ENCODE measurements at places on chromosomes 2 and 18.

GRCh38 chr2:201406077-201406662 is 45.1 kb downstream of the TRAK2 start:
- no peak for DNase-seq

GRCh38 chr18:12038082-12038638 is 55.5 kb upstream of the ANKRD62 start:
- no peak for DNase-seq

DNA sequence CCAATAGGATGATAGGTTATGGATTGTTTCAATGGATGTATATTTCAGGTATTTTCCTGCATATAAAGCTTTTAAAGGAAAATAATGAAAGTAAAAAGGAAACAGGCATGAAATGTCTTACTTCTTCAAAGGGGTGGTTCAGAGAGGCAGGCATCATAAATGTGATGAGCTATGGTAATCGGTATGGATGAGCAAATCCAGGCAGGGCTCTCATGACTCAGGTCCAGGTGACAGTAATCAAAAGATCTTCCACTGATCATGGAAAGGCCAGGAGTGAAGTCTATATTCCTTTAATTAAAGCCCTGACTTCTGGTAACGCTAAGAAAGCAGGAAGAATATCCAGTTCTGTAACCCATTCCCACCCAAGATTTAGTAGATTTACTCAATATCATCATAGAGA is 48.7 kb upstream of the RGPD4 start:
- no peak for DNase-seq

DNA sequence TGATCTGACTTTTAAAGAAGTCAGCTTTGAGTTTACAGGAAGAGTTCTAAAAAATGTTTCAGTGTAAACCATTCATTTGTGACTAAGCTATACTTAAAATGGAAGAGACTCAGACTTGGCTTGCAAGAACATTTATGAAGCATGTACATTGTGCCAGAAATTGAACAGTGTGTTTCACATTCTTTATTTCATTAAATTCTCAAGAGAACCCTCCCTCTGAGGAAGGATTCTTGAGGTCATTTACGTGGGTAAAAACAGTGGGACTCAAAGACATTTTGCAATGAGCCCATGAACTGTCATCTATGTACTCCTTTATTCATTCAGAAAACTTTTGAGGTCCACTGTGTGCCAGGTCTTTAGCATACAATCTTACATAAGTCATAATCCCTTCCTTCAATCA is 143.6 kb upstream of the ZNF521 start:
- DNase-seq = no peak

- DNase-seq = no peak
These were observed 188.9 kb upstream of the CXCR4 start for GRCh38 chr2:136306836-136307235.

DNA sequence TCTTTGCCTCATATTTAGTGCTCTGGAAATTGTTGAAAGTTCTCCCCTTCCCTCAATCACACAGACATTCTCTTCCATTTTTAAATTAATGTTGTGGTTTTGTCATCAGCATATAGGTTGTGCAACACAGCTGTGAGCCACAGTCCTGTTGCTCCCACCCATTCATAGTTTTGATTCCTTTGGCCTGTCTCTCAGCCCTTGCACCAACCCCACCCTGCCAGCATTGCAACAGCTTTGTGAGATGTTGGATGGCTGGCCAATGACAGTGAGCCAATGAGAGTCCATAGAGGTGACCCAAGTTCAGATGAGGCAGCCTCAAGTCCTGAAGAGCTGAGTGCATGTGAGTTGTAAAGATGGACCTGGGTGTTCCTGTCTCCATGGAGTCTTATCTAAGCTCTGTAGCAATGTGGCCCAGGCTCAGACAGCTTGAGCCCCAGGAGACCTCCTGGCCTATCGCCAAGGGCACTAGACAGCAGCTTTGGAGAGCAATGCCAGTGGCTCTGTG is 775.5 kb downstream of the RNF144A start:
- DNase-seq = no peak

GRCh38 chr2:218374795-218375194 is 7.3 kb upstream of the SLC11A1 start:
- DNase-seq = no peak

DNA sequence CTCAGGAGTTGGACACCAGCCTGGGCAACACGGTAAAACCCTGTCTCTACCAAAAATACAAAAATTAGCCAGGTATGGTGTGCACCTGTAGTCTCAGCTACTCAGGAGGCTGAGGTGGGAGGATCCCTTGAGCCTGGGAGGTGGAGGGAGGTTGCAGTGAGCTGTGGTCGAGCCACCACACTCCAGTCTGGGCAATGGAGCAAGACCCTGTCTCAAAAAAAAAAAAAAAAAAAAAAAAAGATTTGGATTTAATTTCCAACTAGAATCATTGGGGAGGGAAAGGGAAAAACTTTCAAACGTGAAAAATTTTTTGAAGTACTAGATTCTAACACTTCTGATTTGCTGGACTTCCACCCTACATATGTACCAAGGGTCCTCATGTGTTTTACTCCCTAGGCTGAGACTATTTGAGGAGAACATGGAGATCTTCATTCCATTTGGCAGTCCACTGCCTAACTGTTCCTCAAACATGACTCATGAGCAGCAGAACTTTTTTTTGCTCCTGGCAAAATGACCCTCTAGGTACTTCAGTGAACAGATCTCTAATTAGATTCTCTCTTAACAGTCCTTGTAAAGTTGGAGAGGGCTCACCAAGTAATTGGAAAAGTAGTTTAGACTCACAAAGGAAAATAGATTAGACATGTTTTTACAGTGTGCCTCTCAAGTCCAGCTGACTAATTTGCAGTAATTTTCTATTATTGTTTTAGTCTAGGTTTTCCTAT is 267.6 kb downstream of the METTL4 start:
- DNase-seq = no peak

GRCh38 chr2:142843731-142844130 is 33.7 kb upstream of the KYNU start:
- no peak for DNase-seq

GRCh38 chr2:23524261-23524706 is 139.3 kb downstream of the KLHL29 start:
- no peak for DNase-seq

DNA sequence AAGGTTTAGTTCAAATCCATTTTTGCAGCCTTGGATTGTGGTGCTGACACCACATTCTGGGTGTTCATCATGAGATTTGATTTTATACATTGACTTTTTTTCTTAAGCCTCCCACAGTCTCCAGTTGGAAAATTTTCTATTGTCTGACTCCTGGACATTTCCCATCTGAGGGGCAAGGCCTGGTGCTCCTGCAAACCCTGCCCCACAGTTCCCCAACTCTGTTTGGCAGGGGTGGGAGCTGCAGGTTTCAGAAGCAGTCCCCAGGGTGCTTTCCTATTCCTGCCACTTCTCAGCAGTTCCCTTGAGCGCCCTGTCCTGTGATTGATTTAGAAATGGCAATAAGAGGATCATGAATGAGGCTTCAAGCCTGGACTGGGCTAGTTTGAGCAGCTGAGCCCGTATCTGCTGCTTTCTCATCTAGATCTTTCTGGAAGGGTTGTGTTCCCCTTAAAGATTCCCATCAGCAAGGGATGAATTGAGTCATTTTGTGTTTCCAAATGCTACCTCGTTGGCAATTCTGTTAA is 77.0 kb downstream of the CIB4 start:
- no peak for DNase-seq

DNA sequence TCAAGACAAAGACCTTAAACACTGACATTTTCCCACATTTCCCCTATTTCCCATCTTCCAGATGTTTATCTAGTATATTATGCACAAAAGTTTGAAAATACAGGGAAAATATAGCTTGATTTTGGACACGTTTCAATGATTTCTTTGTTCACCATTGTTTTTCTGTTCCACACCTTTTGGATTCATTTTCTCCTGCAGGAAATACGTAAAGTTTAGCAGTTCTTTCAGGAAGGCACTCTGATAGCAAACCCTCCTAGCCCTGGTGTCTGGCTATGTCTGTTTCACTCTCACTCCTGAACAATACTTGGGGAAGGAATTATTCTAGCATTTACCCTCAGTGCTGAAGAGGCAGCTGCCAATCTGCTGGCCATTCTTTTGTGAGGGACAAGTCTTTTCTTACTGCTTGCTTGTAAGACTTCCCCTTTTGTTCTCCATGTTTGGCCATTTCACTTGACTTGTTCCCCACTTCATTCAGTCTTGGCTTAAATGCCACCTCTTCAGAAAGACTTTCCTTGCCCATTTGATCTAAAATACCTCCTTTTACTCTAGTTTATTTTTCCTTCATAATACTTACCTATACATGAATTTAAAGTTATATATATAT is 195.4 kb downstream of the RNF152 start:
- DNase-seq = no peak

All from stimulated activated CD8-positive, alpha-beta memory T cell treated with anti-CD3 and anti-CD28 coated beads, Interleukin-4, amount 100 ng/mL, for 1 hour (primary cell).